T-cell (primary cell): ENCODE measurements at places on chromosomes 7 and 10.
A peak's percentile ranks its signal among the peaks of the same experiment; 100 is the strongest.

- no peak for DNase-seq
These were observed 22.3 kb downstream of the FAM149B1 start for GRCh38 chr10:73190188-73190587.

DNA sequence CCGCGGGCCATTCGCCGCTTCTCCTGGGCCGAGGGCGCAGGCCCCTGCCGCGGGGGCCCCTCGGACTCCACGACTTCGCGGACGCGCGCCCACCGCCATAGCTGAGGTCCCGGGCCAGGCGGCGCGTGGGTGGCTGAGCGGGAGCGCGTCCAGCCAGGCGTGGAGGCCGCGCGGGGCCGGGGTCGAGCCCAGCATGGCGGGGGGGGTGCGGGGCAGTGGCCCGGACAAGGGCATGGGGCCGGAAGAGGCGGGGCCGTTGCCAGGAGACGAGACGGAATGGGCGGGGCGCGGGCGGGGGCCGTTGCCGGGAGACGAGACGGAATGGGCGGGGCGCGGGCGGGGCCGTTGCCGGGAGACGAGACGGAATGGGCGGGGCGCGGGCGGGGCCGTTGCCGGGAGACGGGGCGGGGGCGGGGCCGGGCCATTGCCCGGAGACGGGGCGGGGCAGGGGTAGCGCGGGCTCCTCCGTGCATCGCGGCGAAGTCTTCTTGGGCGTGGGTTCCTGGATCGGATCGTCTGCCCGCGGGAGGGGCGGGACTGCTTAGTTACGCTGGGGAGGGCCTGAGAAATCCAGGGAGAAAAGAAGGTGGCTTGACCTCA lies 14.8 kb downstream of the ADAM8 start:
- peak; percentile 77 for DNase-seq

DNA sequence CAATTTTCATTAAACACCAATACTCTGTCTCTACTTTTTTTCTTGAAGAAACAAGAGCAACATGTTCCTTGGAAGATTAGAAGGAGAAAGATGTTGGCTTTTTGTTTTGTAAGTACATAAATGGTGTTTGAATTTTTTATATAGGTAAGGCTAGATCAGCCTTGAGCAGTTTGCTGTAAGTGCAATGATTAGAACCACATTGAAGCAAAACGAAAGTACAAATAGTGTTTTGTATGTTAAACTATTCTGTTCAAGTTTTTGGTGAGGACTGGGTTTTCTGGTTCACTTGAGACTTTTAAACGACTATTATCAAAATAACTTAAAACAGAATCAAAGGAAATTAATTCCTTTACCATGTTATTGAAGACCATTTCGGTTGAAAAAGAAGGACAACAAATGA lies 162.9 kb upstream of the NRP1 start:
- no peak for DNase-seq

DNA sequence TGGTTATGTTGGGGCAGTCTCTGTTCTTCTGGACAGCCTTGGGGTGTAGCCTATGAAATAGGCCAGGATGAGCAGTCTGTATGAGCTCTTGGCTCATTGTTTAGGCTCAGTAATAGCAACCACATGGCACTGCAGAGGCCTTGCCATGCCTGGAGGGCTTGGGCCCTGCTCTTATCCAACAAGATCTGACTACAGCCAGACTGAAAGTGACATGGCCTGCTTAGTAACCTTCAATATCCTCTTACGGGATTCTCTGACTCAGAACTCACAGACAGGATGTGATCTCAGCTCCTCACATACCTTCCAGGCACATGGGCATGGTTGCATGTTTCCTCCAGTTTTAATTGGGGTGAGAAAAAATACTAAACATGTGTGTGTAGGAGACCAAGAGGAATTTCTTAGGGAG lies 289.3 kb downstream of the PTEN start:
- no peak for DNase-seq

GRCh38 chr7:92343714-92344113 lies 97.9 kb downstream of the ANKIB1 start:
- no peak for DNase-seq

- no peak for DNase-seq
These were observed 716.6 kb upstream of the GALNT17 start for GRCh38 chr7:70415179-70415972.

DNA sequence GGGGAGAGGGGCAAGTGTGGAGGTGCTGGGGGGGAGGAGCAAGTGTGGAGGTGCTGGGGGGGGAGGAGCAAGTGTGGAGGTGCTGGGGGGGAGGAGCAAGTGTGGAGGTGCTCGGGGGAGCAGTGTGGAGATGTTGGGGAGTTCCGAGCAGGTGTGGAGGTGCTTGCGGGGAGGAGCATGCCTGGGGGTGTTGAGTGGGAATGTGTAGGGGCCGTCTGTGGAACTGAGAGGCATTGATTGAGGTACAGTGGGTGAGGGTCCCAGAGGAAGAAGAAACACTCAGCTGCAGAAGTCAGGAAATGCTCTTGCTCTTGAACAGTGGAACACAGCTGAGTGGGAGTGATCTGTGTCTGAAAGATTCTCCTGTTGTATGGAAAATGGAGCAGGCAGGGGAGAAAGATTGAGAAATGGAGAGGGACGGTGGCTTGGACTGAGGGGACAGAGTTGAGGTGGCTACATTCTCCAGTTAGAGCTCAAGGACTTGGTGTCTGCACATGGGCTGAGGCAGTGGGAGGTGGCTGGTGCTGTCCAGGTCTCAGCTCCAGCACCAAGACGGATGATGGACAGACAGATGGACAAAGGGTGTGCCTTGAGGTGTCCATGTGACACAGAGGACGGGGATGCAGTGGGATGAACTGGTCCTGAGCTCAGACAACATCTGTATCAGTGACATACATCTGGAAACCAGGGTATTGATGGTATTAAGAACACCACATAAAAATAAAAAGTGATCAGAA lies 25.2 kb upstream of the NCAPG2 start:
- DNase-seq: no peak

DNA sequence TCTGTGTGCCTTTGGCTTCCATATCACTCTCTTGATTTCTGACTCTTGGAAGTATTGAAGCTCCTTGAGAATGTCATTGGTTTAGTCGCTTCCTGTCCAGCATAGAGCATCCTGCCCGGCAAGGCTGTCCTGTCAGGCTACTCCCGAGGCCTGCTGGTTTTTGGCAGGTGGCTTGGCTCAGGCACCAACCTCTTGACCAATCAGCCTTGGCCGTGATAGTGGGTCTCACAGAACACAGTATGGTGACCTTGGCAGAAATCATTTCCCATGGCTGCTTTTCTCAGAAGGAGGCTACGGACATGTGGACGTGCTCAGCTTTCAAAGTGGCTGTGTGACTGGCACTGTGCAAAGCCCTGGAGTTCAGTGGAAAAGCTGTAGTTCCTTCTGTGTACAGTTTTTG lies 516.9 kb downstream of the REEP3 start:
- no peak for DNase-seq

- no peak for DNase-seq
These were observed 213.4 kb upstream of the SHH start for GRCh38 chr7:156025675-156026074.

DNA sequence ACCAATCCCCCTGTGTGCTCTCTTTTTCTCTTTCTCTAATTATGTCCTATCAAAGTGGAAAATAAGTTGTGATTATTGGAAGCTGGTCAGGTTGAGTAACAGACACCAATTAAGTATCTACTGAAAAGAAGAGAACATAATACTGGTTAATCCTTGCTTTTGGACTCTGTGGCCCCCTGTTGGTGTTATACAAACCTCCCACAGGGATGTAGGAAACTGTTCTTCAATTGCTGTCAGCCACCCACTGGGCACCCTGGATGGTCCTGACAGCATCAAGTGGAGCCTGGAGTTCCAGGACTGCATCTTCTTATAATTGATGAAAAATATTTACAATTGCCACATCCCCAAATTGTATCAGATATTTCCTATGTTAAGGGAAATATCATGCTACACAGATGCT lies 939.7 kb downstream of the KCNMA1 start:
- DNase-seq: no peak

DNA sequence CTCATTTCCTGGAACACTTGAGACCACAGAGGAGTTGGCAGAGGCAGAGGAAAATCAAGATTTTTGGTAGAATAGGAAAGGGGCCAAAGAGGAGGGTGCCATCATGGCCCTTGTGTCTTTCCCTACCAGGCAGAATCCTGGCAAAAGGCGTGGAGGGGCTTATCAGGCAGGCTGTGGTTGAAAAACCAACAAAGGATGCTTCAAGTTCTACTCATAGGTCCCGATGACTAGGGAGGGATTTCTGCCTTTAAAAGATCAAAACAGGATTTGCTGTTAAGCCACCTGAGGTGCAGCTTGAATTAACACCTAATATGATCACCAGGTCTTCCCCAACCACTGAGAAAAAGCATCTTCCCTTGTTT lies 45.7 kb downstream of the BPGM start:
- no peak for DNase-seq

- DNase-seq: no peak
These were observed 605.0 kb downstream of the CCSER2 start for GRCh38 chr10:84933402-84933801.

DNA sequence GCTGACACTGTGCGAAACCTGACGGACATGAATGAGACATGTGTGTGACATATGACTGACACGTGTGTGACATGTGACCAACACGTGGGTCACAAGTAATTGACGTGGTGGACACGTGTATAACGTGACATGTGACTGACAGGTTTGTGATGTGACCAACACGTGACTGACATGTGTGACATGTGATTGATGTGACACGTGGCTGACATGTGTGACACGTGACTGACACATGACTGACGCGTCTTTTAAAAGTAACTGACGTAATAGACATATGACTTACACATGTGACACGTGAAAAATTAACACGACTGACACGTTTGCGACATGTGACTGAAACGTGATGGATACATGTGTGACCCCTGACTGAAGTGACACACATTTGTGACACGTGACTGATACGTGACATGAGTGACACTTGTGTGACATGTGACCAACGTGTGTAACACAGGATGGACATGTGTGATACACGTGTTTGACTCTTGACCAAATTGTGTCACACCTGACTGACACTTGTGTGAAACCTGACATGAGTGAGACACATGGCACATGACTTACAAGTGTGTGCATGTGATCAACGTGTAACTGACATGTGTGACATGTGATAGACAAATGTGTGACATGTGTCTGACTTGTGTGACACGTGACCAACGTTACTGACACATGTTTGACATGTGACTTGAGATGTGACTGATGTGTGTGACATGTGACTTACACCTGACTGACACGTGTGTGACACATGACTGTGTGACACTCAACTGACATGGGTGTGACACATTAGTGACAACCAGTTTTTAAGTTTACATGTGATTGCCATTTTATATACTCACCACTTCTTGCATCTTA lies 56.9 kb downstream of the ZNF92 start:
- no peak for DNase-seq

GRCh38 chr7:130917669-130918128 lies 183.7 kb upstream of the KLF14 start:
- no peak for DNase-seq

DNA sequence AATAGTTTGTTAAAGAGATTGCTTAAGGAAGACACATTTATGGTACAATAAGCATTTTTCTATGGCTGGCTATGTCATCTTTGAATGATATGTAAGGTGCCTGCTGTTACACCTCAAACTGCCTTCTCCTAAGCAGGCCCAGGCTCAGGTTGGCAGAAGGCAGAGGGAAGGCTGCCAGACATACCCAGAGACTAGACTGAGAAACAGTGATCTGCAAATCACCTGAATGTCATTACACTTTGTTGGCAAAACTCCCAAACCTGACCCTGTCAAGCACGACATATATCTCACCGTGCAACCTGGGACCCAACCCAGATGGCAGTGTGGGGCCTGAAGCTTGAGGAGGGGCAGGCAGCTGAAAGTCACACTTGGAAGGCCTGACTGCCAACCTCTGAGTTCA lies 136.6 kb upstream of the TARP start:
- no peak for DNase-seq

- no peak for DNase-seq
These were observed 2.3 kb downstream of the FAM107B start for GRCh38 chr10:14772399-14772798.

GRCh38 chr10:108673741-108674140 lies 1249.6 kb downstream of the XPNPEP1 start:
- no peak for DNase-seq

GRCh38 chr10:82071231-82071630 lies 196.2 kb downstream of the NRG3 start:
- no peak for DNase-seq

- DNase-seq: no peak
These were observed 6.2 kb upstream of the ITGB1 start for GRCh38 chr10:32964270-32964669.

DNA sequence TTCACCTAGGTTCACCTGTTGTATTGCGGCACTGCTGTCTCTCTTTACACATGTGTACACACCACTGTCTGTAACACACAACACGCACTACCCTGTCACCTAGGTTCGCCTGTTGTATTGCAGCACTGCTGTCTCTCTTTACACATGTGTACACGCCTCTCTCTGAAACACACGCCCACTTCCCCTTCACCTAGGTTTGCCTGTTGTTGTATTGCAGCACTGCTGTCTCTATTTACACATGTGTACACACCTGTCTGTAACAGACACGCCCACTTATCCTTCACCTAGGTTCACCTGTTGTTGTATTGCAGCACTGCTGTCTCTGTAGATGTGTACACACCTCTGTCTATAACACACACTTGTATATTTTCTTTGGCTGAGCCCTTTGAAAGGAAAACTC lies 51.5 kb downstream of the WDR37 start:
- no peak for DNase-seq

DNA sequence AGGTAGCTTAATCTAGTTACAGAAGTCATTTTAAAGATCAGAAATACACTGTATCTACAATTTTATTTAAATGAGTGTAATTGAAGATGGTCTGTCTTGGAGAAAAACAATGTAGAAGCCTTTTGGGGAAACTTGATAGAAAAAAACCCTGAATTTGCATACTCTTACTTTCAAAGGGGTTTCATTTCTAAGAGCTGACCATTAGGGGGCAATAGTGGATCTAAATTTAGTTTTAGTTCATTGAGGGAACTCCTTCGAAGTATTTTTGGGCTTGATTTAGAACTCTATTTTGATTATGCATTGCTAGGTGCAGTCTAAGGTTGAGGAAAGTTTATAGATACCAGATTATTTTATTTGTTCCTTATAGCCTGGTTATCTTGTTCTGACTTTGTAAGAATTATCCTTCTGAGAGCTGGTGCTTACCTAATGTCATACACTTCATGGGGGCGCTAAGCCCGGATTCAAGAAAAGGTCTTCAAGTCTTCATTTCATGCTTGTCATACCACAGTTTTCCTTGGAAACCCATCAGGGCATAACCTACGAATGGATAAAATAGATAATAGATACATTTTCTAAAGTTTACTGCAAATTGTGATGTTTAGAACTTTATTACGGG lies 69.1 kb upstream of the MXI1 start:
- no peak for DNase-seq

DNA sequence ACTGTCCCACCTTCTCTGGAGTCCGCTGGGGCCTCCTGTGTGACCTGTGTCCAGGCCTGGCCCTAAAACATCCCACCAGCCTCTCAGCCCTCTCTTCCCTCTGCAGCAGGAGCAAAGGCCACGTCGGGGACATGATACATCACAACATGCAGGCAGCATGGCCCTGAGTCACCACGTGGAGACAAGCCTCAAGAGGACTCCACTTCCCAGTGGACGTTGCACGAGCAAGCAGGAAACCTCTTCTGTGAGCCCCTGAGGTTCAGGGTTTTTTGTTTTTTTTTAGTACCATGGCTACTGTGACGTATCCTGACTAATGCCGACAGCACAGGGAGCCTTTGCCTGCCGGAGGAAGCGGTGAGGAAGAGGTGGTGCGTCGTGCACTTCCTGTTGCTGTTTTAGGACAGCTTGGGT lies 165.9 kb downstream of the DNAJB6 start:
- peak; percentile 78 for DNase-seq

- DNase-seq: peak; percentile 21
These were observed 118.2 kb downstream of the CDK6 start for GRCh38 chr7:92717993-92718716.
